ENCODE measurements at places on chromosomes 3 and 15. TPM values are rescaled to one million over a fixed set of nuclear protein-coding genes. Genes with fewer than 3 reads are reported as not detected.
A peak's percentile ranks its signal among the peaks of the same experiment; 100 is the strongest.

The TGM4 gene
- total RNA-seq = 3.1 TPM

The DYNLT2B gene
- total RNA-seq = 17.3 TPM

The MITF gene
- 12.8 TPM for total RNA-seq

The RARB gene
- 30.3 TPM for total RNA-seq

The MYO5C gene
- 2.2 TPM for total RNA-seq

The SHF gene
- total RNA-seq = 24.1 TPM

The SEMA3F gene
- total RNA-seq = 9.1 TPM

DNA sequence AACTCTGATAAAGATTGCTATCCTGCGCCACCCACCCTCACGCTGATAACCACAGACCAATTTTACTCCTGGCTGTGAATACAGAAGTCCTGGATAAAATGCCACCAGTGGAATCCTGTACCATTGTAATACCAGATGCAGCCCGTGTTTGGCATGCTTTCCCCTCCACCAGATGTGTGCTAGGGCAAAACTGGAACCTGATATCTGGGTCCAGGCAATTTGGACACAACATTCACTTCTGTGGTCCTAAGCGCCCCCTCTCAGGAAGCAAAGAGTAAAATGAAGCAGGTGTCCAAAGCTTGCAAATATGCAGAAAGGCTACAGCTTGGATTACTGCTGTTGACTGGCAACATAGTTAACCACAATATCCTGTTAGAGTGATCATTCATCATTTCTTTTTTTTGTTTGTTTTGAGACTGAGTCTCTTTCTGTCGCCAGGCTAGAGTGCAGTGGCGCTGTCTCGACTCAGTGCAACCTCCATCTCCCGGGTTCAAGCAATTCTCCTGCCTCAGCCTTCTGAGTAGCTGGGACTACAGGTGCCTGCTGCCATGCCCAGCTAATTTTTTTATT, 32.8 kb downstream of the LOXL1 start:
- no peak for DNase-seq

DNA sequence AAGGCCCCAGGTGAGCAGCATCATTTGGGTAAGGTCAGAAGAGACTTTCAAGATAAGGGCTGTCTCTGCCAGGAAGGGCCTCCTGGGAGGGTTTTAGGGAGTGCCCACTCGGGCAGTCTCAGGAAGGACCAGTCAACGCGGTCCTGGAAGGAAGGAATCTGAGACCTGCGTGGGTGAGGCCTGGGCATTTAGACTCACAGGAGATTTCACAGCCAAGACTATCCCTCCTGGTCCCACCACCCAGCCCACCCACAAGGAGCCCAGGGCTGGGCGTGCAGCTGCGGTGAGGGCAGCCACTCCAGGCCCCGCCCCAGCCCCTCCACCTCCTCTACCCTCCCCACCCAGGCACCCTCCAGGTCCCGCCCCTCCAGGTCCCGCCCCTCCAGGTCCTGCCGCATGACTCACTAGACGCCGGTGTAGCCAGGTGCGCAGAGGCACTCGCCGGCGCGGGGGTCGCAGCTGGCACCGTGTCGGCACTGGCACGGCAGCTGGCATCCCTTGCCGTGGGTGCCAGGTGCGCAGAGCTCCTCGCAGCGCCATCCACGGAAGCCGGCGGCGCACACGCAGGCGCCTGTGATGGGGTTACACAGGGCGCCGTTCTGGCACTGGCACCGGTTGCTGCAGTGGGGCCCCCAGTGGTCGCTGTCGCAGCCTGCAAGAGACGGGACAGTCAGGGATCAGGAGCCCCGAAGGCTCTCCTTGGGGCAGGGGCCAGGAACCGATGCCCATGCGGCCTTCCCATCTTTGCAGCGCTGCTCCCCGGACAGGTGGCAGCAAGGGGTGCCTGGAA, 112.7 kb downstream of the RAB11A start:
- DNase-seq = no peak

GRCh38 chr3:148265841-148266240, 431.9 kb upstream of the AGTR1 start:
- DNase-seq = no peak

DNA sequence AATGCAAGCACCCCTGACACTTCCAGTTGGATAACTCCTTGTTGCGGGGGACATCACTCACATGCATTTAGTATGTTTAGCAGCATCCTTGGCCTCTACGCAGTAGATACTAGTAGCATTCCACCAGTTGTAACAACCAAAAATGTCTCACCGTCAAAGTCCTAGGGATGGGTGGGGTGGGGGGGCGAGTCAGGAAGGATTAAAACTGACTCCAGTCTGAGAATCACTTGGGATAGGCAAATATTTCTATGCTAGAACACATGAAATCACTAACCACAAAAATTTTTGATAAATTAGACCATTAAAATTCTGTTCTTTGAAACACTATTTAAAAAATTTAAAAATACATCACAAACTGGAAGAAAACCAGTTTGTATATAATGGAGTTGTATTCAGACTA, 18.0 kb downstream of the ICE2 start:
- no peak for DNase-seq

DNA sequence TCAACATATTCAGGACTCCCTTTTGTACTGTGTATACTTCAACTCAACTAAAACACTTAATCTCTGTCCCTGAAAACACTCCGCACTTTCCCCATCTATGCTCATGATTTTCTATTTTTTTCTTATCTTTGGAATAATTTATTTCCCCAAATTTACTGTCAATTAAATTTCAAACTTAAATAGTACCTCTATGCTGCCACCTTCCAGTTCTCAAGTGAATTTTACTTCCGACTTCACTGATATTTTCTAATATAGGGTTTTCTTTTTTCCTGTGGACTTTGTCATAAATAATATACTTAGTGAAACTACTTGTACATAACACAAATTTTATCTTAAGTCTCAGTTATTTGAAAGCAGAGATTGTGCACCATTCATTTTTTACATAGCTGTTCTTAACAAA, 1303.3 kb downstream of the OTOL1 start:
- DNase-seq = no peak

DNA sequence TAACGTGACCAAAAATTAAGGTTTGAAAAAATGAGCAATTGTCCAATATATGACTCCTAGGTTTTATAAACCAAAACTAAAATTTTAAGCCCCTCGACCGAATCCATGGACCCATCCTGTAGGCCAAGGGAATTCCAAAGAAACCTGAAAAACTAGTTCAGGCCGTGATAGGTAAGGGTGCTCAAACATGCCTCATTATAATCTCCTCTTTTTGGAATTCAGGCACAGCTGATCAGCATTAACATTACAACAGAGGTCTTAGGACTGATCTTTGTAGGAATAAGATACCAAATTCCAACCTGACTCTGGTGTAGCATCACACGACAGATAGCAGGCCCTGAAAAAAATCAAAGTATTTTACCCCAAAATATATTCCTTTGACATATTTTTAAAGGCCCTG, 155.7 kb downstream of the NEK10 start:
- no peak for DNase-seq

DNA sequence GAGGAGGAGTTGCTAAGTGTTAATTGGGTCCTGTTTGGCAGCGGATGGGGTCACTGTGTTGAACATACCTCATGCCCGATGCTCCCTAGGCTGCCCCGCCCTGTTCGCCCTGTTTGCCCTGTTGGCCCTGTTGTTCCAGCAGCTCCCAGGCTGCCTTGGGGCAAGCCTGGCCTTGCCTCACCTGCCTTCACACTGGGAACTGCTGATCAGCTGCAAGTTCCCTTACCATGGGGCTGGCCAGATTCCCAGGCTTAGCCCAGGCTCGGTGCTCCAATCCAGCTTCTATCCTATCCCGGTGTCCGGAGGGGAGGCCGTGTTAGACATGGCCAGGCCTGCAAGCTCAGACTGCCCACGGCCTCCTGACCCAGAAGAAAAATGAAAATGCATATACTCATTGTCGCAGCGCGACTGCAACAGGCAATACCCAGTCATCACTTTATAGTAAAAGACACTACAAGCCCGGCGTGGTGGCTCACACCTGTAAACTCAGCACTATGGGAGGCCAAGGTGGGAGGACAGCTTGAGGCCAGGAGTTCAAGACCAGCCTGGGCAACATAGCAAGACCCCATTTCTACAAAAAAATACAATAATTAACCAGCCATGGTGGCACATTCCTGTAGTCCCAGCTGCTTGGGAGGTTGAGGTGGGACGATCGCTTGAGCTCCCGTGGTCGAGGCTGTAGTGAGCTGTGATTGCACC, 42.9 kb upstream of the ZNF710 start:
- peak; percentile 24 for DNase-seq

- DNase-seq = no peak
These were observed 4.0 kb downstream of the NEDD4 start for GRCh38 chr15:55989383-55989782.

DNA sequence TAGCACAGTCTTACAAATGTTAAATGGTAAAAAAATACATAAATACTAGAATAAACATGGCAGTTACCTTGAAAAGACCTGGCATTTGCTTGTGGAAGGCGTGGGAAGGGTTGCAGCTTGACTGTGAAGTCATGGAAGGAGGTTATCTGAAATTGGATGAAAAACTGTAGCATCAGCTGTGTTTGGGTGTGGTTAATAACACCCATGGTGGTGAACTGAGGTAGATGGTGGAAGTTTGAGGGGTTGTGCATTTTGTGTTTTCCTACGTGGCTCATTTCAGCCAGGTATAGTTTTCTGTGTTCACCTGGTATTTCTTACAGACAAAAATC, 46.5 kb downstream of the PSMD6 start:
- DNase-seq = no peak

DNA sequence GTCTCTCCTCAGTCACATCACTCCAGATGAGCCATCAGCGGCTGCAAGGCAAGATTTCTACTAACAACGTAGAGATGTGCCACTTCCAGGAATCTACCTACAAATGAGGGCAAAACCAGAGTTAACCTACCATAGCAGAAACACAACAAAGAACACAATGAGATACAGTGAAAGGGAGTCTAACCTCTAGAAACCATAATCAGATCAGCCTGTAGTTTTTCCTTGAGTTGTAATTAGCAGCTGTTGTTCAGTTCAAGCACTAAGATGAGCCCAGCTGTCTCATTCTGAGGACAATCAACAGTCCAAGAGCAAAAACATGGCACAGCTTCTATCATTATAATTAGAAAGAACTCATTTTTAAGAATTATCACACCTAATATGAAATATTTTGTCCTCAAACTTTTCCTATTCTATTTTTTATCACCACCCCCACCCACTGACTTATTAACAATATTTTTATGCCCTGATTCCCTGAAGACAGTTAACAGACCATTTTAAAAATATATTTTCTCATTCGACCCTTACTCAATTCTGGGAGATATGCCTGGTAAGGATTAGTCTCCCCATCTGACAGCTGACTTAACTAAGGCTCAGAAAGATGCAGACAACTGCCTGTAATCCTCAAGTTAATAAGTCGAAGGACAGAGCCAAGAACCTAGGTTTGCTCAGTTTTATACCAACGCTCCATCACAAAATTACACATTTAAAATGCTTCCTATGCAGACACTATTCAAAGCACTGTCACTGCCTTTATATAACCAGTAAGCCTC, 50.1 kb downstream of the MAGI1 start:
- peak; percentile 31 for DNase-seq

- DNase-seq = no peak
These were observed 55.2 kb downstream of the CMSS1 start for GRCh38 chr3:99872923-99873254.

- no peak for DNase-seq
These were observed 347.3 kb downstream of the CNTN3 start for GRCh38 chr3:74267131-74267530.

- no peak for DNase-seq
These were observed 26.3 kb downstream of the CDCP1 start for GRCh38 chr3:45119824-45120358.

DNA sequence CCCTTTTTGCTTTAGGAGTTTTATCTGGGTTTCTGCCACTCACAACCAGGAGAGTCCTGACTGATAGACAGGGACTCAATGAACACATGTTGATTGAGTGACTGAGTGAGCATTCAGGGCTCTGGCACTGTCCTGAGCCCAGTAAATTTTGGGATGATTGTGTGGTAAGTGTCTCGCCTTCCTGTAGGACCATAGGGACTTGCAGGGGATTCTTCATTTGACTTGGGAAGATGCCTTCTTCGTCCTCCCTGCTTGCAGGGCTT, 22.3 kb upstream of the FLNB start:
- DNase-seq = no peak

DNA sequence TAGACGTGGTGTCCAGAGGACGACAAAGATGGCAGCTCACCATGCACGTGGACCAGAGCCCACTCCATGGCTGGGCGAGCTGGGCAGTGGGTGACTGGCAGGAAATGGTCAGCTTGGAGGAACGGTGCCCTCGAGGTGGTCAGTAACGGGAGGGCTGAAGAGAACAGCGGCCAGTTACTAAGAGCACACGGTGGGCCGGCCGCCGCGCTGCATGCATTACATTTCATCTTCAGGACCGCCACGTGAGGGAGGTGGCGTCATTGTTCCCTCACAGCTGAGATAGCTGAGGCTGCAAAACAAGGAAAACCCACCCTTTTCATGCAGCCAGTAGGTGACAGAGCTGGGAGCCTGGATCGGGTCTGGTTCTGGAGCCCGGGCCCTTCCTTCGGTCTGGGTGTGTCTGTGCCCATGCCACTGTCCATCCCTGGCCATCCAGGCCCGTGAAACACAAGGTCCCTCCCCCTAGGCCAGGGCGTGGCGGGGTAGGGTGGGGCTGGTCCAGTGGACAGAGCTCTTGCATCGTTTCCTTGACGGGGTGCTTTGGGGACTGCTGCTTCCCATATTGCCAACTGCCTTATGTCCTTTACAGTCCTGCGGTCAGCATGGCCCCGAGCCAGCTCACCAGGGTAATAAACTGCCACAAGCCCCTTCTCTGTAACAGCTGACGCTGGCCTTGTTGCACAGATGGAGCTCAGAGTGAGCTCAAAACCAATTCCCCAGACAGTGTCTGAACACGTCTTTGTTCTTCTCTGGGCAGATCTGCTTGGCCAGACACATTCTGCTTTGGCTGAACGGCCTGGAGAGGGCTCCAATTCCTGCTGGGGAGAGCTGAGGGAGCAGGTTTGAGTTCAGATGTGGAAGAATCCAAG, 51.8 kb downstream of the RGMA start:
- DNase-seq = peak; percentile 68

DNA sequence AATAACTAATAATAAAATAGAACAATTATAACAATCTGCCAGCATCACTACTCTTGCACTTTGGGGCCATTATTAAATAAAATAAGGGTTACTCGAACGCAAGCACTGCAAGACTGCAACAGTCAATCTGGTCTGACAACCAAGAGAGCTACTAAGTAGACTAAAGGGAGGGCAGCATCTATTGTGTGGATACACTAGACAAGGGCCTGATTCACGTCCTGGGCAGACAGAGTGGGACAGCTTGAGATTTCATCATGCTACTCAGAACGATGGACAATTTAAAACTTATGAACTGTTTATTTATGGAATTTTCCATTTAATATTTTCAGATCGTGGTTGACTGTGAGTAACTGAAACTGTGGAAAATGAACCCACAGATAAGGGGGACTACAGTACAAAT, 39.5 kb downstream of the TNIK start:
- DNase-seq = no peak

- peak; percentile 67 for DNase-seq
These were observed 23.0 kb downstream of the TLNRD1 start for GRCh38 chr15:81023483-81024264.

- no peak for DNase-seq
These were observed 15.9 kb downstream of the ZBTB38 start for GRCh38 chr3:141384157-141384556.

GRCh38 chr15:41133454-41133853, 17.4 kb upstream of the INO80 start:
- no peak for DNase-seq
